ENCODE measurements at places on chromosomes 16 and 17. TPM values are rescaled to one million over a fixed set of nuclear protein-coding genes. Genes with fewer than 3 reads are reported as not detected.

Gene LRRC59
- 73.9 TPM for total RNA-seq

GRCh38 chr16:9049241-9049640 lies 42.2 kb upstream of the HAPSTR1 start:
- DNase-seq: no peak

Gene SOCS1
- 11.1 TPM for total RNA-seq

Gene KRTAP9-8
- not detected for total RNA-seq

Gene KCNH6
- 4.1 TPM for total RNA-seq

Gene PRSS27
- 10.8 TPM for total RNA-seq

Gene OR2C1
- not detected for total RNA-seq

Gene ESRP2
- total RNA-seq: not detected

Gene SLC12A3
- total RNA-seq: not detected

All from glutamatergic neuron (in vitro differentiated cells).